ENCODE measurements at places on chromosomes 2 and 18. TPM values are rescaled to one million over a fixed set of nuclear protein-coding genes. Genes with fewer than 3 reads are reported as not detected.

TRIM54 gene
- not detected for total RNA-seq

GRCh38 chr2:179981085-179981484, 26.0 kb downstream of the CWC22 start:
- no peak for DNase-seq

ZC3H6 gene
- total RNA-seq, result 2.8 TPM

VAMP5 gene
- total RNA-seq, result 15.5 TPM

GRHL1 gene
- 119 TPM for total RNA-seq

MAP2 gene
- total RNA-seq, result 8.5 TPM

GRCh38 chr2:205750797-205751196, 68.5 kb downstream of the NRP2 start:
- no peak for DNase-seq

DNA sequence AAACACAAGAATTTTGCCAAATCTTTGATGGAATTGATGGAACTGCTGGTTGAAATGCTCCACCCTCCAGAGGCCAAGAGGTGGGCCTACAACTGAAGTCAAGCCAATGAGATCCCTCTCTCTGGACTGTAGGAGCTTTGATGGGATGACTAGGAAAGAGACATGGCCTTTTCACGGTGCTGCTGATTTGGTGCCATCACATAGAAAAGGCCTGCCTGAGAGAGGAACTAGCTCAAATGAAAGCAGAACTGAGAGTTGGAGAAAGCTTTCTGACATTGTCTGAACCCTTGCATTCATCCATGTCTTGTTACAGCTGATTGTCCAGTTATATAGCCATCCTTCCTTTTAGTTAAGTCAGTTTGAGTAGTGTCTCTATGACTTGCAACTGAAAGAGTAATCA, 283.8 kb upstream of the LYPD1 start:
- no peak for DNase-seq

TBR1 gene
- total RNA-seq, result not detected

DNA sequence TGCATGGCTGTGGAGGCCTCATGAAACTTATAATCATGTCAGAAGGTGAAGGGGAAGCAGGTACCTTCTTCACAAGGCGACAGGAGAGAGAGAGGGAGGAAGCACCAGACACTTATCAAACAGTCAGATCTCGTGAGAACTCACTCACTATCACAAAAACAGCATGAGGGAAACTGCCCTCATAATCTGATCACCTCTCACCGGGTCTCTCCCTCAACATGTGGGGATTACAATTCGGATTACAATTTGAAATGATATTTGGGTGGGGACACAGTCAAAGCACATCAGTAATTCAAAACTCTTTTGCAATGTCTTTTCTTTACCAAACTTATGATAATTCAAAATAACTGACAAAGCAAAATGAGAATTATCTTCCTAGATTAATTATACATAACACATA, 8.5 kb upstream of the CCDC68 start:
- DNase-seq, result no peak

CYS1 gene
- 1.3 TPM for total RNA-seq

- no peak for DNase-seq
Observed at GRCh38 chr2:165497659-165498317, 28.3 kb downstream of the CSRNP3 start.

IL37 gene
- total RNA-seq, result 1.3 TPM

GRCh38 chr2:169806586-169806985, 7.9 kb downstream of the SSB start:
- DNase-seq, result no peak

- no peak for DNase-seq
Observed at GRCh38 chr2:141534666-141535362, 596.0 kb downstream of the LRP1B start.

- no peak for DNase-seq
Observed at GRCh38 chr18:3916082-3916481, 466.1 kb downstream of the TGIF1 start.

GRCh38 chr2:3243804-3244203, 133.8 kb downstream of the EIPR1 start:
- DNase-seq, result no peak

DPYSL5 gene
- not detected for total RNA-seq

CYBRD1 gene
- total RNA-seq, result 79.1 TPM

- DNase-seq, result no peak
Observed at GRCh38 chr2:40859617-40860016, 407.7 kb upstream of the SLC8A1 start.

DNA sequence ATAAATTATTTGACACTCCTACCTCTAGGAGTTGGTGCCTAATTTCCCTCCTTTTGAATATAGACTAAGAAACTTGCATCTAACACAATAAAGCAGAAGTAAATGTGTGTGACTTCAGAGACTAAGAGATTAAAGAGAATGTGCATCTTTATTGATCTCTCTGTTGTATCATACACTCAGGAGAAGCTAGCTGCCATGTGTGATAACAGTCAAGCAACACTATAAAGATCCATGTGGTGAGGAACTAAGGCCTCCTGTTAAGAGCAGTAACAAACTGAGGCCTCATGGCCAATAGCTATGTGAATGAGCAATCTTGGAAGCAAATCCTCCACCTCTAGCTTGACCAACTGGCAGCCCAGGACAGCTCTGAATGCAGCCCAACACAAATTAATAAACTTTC, 3.4 kb downstream of the FANCL start:
- DNase-seq, result no peak

PFN4 gene
- total RNA-seq, result not detected

GRCh38 chr2:191970867-191971266, 124.0 kb upstream of the CAVIN2 start:
- DNase-seq, result no peak

- no peak for DNase-seq
Observed at GRCh38 chr18:55688030-55688429, 100.0 kb upstream of the TCF4 start.

GRCh38 chr2:202299712-202300111, 34.1 kb downstream of the NOP58 start:
- no peak for DNase-seq

DNA sequence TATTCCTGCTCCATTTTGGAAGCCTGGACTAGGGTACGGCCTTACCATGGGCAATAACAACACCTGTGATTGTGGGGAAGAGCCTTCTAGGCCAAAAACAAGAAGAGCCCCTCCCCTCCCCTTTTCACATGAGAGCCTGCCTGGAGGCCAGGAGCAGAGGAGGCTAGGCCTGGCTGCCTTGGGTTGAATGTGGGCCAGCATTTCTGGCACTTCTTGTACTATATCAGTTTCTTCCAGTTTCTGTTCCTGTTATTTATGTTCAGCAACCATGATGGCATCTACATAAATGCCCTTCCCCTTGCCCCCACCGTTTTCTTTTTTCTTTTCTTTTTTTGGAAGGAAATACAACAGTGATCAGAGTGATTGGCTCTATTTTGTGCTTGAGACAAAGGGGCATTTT, 58.4 kb downstream of the KCTD18 start:
- no peak for DNase-seq

DNA sequence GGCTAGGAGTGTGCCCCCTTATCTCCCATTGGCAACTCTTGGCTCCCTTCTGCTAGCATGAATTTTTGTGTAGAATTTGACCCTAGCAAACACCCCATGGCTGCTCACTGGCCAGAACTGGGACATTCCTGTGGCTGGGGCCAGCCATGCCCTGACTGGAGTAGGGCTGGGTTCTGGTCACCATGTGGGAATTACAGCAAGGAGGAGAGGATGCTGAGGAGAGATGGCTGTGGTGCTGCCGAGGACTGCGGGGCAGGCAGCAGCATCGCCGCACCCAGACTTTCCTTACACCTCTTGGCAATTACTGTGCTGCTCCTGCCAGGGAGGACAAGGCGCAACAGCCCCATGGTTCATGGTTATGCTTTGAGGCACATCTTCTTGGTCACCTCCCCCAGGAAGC, 12.7 kb downstream of the KCNF1 start:
- DNase-seq, result no peak

CGREF1 gene
- 4.6 TPM for total RNA-seq

- no peak for DNase-seq
Observed at GRCh38 chr2:71462641-71463341, 9.4 kb downstream of the DYSF start.

DNA sequence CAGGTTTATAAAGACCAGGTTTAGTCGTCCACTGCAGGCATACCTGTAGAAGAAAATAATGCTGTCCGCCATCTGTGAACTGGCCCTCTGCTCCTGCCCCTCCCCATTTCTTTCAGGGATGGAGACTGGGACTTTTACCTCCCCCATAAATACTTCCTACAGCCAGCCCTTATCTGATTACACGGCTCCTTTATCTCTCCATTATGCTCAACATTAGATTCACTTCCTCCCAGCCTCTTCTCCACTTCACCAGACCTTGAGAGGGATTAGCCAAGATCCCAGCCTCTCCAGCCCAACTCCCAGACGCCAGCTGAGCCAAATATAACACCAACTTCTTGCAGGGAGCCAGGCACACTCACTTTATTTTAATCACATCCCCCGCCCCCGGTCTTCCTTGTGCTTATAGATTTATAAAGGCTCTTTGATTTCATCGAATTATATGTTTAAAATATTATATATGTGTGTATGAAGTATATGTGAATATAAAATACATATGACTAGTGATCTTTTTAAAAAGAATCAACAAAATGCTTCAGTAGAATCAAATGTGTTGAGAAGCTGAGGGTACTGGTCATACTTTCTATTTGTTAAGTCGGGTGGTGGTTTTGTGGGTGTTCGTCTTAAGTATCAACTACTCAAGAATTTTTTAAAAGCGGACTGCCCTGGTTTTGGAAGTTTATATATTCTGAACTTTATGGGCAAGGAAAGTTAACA, 81.0 kb downstream of the SPRED2 start:
- DNase-seq, result no peak

UPP2 gene
- total RNA-seq, result not detected

DNA sequence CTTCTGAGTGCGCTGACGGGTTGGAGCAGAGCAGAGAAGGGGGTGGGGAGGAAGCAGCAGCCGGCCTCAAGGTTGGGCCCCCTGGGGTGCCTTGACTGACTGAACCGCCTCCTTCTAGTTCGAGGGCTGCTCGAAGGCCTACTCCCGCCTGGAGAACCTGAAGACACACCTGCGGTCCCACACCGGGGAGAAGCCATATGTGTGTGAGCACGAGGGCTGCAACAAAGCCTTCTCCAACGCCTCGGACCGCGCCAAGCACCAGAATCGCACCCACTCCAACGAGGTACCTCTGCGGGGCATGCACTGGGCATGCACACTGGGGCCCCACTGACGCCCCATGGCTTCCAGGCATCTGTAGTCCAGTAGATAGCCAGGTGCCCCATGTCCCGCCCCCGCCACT, 246.9 kb downstream of the GLI2 start:
- DNase-seq, result no peak

CCDC68 gene
- total RNA-seq, result 5.1 TPM

GALNT14 gene
- 18.9 TPM for total RNA-seq

DNA sequence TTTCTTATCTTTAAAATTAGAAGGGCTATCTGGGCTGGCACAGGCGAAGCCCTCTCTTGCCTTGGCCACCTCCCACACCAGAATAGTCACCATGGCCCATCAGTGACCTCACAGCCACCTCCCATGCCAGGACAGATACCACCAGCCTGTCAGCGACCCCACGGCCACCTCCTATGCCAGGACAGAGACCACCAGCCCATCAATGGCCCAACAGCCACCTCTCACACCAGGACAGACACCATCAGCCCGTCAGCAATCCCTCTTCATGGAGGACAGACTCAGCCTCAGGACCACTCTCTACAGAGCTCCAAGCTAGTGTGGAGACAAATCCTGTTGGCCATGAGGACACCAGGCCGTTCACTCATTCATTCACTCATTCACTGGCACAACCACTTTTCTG, 74.6 kb downstream of the ASB1 start:
- no peak for DNase-seq

DNA sequence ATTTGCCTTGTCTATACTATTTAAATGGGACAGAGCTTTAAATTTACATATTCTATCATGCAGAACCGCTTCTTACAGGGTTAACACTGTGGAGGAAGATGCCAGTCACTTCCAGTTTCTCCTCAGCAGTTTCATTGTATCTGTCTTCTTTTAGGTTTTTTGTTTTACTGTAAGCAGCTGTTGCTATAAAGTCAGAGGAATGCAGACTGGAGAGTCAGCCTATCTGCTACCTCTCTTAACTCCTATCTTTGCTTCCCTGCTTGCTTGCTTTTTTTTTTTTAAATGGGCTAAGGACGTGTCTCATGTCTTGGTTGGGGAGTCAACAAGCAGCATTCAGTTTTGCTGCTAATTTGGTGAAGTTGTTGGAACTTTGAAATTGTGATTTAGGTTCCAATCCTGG, 8.9 kb downstream of the EPC2 start:
- DNase-seq, result no peak

ARHGAP28 gene
- 4.2 TPM for total RNA-seq
